ENCODE measurements at places on chromosomes 5 and 9. TPM values are rescaled to one million over a fixed set of nuclear protein-coding genes. Genes with fewer than 3 reads are reported as not detected.

SLU7 gene
- total RNA-seq: 63.4 TPM

- H3K4me3 ChIP-seq: no peak overlapping the region
- no peaks in the 10 kb centered on the region for H3K36me3 ChIP-seq
- H3K4me1 ChIP-seq: peaks cover 7% of the 10 kb centered on the region
- H3K27me3 ChIP-seq: no peaks in the 10 kb centered on the region
- peak overlapping the region; percentile 37 for H3K27ac ChIP-seq
These were observed 66.4 kb upstream of the FER start for GRCh38 chr5:108681079-108681921.

- DNase-seq: no peak
- H3K36me3 ChIP-seq: no peaks in the 10 kb centered on the region
- no peaks in the 10 kb centered on the region for H3K4me1 ChIP-seq
- no peaks in the 10 kb centered on the region for H3K27me3 ChIP-seq
- no peak overlapping the region for H3K27ac ChIP-seq
These were observed 5.8 kb upstream of the IFNA1 start for GRCh38 chr9:21434202-21435014.

GRCh38 chr9:88809355-88810161, 181.7 kb upstream of the S1PR3 start:
- DNase-seq: no peak
- no peak overlapping the region for H3K27ac ChIP-seq
- no peak overlapping the region for H3K4me3 ChIP-seq
- no peaks in the 10 kb centered on the region for H3K27me3 ChIP-seq
- peaks cover 14% of the 10 kb centered on the region for H3K4me1 ChIP-seq

RELL2 gene
- total RNA-seq: 5.1 TPM

DNA sequence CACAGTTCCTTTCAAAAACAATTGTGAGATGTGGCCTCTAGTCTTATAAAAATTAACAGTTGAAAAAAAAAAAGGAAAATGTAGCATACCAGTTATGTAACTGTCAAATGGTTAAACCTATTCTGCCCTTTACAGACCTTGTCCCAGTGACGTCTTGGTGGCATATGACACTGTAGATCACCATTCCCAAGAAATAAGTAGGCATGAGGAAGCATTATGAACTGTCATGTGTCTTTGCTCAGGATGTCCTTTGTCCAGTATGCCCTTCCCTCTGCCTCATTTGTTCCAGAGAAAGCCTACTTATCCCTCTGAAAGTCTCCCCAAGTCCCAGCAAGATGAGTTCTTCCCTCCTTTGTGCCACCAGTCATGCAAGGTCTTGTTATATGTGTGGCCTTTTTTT, 63.2 kb downstream of the PAM start:
- no peak for DNase-seq
- H3K27ac ChIP-seq: no peak overlapping the region
- H3K4me3 ChIP-seq: no peak overlapping the region
- peaks cover 18% of the 10 kb centered on the region for H3K4me1 ChIP-seq
- H3K36me3 ChIP-seq: no peaks in the 10 kb centered on the region

CORO2A gene
- 2.7 TPM for total RNA-seq

DNA sequence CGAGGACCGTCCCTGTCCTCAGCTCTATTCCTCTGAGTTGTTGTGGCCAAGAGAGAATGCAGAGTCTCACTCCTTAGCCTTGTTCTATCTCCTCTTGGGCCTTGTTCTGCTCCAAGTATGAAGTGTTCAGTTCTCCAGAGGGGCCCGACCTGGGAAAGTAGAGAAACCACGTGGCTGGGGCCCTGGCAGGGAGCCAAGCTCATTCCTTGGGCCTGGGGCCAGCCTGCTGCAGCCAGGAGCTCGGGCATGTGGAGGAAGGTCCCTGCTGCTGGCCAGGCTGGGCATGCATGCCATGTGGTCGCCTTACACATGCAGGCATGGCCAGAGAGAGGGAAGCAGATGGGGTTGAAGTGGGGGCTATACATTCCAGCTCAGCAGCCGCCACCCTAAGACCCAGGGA, 60.7 kb downstream of the COL27A1 start:
- H3K36me3 ChIP-seq: no peaks in the 10 kb centered on the region
- H3K27ac ChIP-seq: no peak overlapping the region
- peaks cover 29% of the 10 kb centered on the region for H3K4me1 ChIP-seq
- H3K4me3 ChIP-seq: no peak overlapping the region

RPS23 gene
- total RNA-seq: 2,822 TPM

- H3K36me3 ChIP-seq: peaks cover 19% of the 10 kb centered on the region
- DNase-seq: no peak
- no peak overlapping the region for H3K4me3 ChIP-seq
- H3K4me1 ChIP-seq: no peaks in the 10 kb centered on the region
- no peaks in the 10 kb centered on the region for H3K27me3 ChIP-seq
These were observed 128.5 kb downstream of the VPS13A start for GRCh38 chr9:77305622-77306400.

DNA sequence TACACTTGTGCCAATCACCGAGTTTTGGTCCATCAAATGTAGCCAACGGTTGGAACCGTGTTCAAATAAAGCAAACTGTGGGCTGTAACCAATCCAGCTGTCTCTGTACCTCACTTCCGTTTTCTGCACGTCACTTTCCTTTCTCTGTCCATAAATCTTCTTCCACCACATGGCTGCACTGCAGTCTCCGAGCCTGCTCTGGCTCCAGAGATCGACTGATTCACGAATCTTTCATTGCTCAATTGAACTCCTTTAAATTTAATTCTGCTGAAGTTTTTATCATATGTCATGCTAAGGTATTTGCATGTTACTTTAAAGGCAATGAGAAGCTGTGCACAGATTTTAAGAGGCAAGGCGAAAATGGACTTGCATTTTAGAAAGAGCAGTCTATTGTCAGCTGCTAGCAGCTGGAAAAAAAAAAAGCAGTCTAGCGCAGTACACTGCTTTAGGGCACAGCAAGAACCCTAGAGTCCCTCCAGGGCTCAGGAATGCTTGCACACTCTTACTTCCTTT, 13.2 kb downstream of the TTC39B start:
- no peaks in the 10 kb centered on the region for H3K27me3 ChIP-seq
- H3K27ac ChIP-seq: peak overlapping the region; percentile 86
- DNase-seq: no peak

DNA sequence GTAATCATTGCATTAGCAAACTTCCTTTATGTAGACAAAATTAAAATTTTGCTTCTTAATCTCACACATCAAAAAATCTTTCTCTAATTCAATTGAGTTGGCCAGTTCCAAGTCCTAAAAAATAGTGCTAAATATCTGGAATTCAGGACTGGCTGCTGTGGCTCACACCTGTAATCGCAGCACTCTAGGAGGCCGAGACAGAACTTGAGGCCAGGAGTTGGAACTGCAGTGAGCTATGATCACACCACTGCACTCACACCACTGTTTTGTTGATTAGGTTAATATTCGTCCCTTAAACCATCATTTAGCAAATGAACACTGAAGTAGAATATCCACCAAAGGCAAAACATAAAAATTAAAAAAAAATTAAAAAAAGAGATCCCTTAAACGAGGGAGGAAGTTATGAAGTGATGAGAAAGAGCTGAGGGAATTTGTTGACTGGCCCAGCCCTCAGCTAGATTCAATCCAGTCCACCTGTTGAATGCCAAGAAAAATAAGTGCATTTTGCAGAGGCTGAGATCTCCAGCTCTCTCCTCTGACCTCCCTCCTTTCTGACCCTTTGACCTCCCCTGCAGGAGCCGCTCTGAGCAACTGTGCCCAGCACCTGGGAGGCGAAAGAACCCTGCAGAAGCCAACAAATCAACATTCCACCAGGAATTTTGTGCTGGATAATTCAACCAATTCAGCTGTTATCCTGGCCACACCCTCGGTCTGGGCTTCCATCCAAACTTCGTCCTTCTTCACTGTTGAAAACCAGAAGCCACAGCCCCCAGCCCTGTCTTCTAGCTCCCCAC, 96.8 kb downstream of the OR2K2 start:
- DNase-seq: no peak
- H3K4me1 ChIP-seq: no peaks in the 10 kb centered on the region
- H3K27me3 ChIP-seq: no peaks in the 10 kb centered on the region
- no peak overlapping the region for H3K4me3 ChIP-seq
- H3K27ac ChIP-seq: no peak overlapping the region

C9orf43 gene
- 0.17 TPM for total RNA-seq

DNA sequence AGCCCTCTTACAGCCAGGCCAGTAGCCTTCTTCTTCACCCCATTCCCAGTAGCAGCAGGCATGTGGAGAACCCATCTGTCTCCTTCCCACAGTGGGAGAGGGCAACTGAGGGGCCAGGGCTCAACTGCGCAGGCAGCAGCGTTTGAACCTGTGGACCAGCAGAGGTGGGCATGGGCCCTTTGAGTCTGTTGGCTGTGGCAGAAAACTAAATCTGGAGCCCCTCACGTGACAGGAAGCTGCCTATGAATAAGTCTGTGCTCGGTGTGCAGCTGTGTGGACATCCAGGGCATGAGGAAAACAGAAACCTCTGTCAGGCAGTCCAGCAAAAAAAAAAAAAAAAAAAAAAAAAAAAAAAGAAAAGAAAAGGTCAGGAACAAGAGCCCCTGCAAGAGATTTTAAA, 189.2 kb upstream of the NR3C1 start:
- no peak overlapping the region for H3K4me3 ChIP-seq
- no peaks in the 10 kb centered on the region for H3K36me3 ChIP-seq
- no peak overlapping the region for H3K27ac ChIP-seq
- H3K4me1 ChIP-seq: no peaks in the 10 kb centered on the region
- no peaks in the 10 kb centered on the region for H3K27me3 ChIP-seq

DNA sequence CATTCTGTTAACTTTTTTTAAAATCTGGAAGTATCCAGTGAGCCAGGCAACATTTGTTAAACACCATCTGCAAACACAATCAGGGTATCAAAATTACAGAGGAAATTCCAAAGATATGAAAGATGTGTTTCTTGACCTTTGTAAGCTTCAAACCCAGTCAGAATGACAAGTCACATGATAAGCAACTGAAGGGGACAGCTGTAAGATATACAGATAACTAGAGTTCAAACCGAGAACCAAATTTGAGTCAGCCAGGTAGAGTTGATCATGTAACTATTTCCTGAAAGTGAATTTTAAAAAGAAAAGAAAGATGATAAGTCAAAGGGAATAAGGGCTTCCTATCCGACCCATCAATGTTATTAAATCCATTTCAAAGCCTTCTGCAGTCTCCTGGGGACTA, 196.2 kb downstream of the DEPDC1B start:
- DNase-seq: no peak
- H3K4me3 ChIP-seq: no peak overlapping the region
- peaks cover 72% of the 10 kb centered on the region for H3K4me1 ChIP-seq
- no peaks in the 10 kb centered on the region for H3K27me3 ChIP-seq

DNA sequence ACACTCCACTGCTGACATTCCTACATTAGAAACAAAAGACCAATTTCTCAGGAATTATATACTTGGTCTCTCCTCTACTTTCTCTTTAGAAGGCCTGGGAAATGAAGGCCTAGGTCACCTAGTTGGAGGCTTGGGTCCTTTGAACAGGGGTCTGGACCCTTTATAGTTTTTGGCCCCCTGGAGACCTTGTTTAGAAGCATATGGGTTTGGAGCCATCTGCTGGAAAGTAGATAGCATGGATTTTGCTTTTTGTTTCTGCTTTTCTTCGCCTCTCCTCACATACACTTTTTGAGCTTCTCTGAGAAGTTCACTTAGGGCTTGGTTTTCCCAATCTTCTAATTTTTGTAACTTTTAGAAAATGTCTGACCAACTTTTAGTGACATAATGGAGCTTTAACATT, 67.1 kb upstream of the CDK20 start:
- no peaks in the 10 kb centered on the region for H3K27me3 ChIP-seq
- H3K4me1 ChIP-seq: no peaks in the 10 kb centered on the region
- no peak overlapping the region for H3K4me3 ChIP-seq
- no peaks in the 10 kb centered on the region for H3K36me3 ChIP-seq
- no peak for DNase-seq

GRCh38 chr5:38426986-38427950, 129.2 kb downstream of the LIFR start:
- no peaks in the 10 kb centered on the region for H3K27me3 ChIP-seq
- H3K4me3 ChIP-seq: no peak overlapping the region
- no peak overlapping the region for H3K27ac ChIP-seq
- no peak for DNase-seq
- H3K36me3 ChIP-seq: no peaks in the 10 kb centered on the region
- no peaks in the 10 kb centered on the region for H3K4me1 ChIP-seq

ENC1 gene
- 8.9 TPM for total RNA-seq

GRCh38 chr5:177552839-177553455, 1.4 kb downstream of the FAM193B start:
- peak overlapping the region; percentile 90 for H3K27ac ChIP-seq
- H3K36me3 ChIP-seq: peaks cover 9% of the 10 kb centered on the region
- H3K4me1 ChIP-seq: peaks cover 33% of the 10 kb centered on the region
- no peak for DNase-seq
- no peaks in the 10 kb centered on the region for H3K27me3 ChIP-seq
- peak overlapping the region; percentile 99 for H3K4me3 ChIP-seq

DNA sequence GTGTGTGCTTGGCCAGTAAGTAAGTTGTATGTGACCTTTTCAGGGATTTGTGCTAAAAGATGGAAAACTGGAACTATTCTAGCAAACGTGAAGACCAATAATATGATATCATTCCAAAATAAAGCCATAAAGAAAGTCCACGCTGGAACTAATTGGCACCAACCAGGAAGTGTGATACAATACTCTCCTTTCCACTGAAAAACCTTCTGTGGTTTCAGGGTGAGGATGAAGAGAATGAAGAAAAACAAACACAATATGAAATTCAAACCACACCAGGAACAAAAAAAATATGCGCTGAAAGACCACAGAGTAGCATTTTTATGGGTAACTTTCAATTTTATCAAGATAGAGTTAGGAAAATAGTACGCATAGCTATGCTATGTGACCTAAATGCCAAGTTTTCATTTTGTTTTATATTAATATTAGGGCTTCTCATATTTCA, 105.8 kb downstream of the EFNA5 start:
- peaks cover 9% of the 10 kb centered on the region for H3K4me1 ChIP-seq
- no peaks in the 10 kb centered on the region for H3K36me3 ChIP-seq
- no peak overlapping the region for H3K4me3 ChIP-seq
- DNase-seq: no peak

- no peak overlapping the region for H3K27ac ChIP-seq
- no peaks in the 10 kb centered on the region for H3K4me1 ChIP-seq
- H3K4me3 ChIP-seq: no peak overlapping the region
- no peak for DNase-seq
- no peaks in the 10 kb centered on the region for H3K27me3 ChIP-seq
These were observed 79.4 kb upstream of the DIRAS2 start for GRCh38 chr9:90722071-90722470.

SLC36A3 gene
- total RNA-seq: not detected

DNA sequence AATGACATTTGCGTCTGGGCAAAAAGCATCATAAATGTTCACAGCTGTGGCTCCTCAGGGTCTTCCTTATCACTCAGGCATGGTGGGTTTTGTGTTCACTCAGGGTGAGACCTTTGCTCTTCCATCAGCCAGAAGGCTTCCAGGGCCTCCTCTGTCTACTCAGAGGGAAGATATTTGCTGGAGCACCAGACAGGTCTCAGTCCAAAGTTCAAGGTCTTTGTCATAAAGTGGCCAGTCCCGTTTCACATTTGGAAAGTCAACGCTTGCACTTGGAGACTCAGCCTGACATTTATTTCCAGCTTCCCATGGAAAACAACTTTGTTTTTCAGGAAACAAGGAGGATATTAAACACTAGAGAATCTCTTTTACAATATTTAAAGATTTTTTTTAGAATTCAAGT, 12.2 kb upstream of the CARTPT start:
- no peaks in the 10 kb centered on the region for H3K36me3 ChIP-seq
- no peaks in the 10 kb centered on the region for H3K4me1 ChIP-seq
- no peak overlapping the region for H3K27ac ChIP-seq
- no peak for DNase-seq
- no peak overlapping the region for H3K4me3 ChIP-seq
- peaks cover 19% of the 10 kb centered on the region for H3K27me3 ChIP-seq

ADAMTS12 gene
- total RNA-seq: 6.0 TPM

Data from esophagus muscularis mucosa (tissue), 4 donors.